Prostate gland (tissue), 2 donors: ENCODE measurements at places on chromosomes 13 and 19. TPM values are rescaled to one million over a fixed set of nuclear protein-coding genes. Genes with fewer than 3 reads are reported as not detected.
A peak's percentile ranks its signal among the peaks of the same experiment; 100 is the strongest.

The C1QTNF9 gene
- 0.85 TPM for total RNA-seq

The ZNF576 gene
- total RNA-seq: 30.6 TPM

The FGF14 gene
- under 0.01 TPM for total RNA-seq

The HPN gene
- 22.6 TPM for total RNA-seq

The MARK4 gene
- 24.3 TPM for total RNA-seq

The RNF6 gene
- total RNA-seq: 22.4 TPM

The NCCRP1 gene
- total RNA-seq: 1.4 TPM

The ZGLP1 gene
- 5.0 TPM for total RNA-seq

The URAD gene
- total RNA-seq: not detected

The RNF113B gene
- not detected for total RNA-seq

The PEG3 gene
- 6.1 TPM for total RNA-seq

DNA sequence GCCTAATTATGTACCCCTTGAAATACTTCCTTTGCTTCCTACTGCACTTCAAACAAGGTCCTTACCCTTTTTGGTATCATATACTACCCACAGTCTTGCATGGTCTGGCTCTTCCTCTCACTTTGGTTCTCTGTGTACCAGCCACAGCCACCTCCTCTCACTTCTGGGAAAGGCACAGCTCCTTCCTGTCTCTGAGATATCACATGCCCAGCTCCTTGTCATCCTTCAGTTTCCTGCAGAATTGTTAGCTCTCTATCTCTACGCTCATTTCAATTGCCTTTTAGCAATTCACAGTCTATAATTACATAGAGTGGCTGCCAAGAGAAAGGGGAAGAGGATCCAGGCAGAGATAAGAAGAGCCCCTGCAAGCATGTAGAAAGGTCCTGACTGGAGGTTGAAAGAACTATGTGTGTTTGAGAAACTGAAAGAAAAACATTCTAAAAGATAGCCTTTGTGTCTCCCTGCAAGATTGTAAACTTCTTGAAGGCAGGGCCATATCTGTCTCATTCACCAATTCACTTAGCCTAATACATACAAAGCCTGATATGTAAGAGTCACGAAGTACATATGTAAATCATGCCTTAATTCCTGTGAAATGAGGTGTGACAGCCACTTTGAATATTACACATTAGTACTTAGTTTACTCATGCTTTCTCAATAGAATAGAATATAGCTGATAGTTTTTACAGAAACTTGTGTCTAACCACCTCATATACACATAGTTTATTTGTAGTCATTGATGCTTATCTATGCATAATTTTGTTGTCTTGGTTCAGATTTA is 933.1 kb downstream of the DIAPH3 start:
- no peak overlapping the region for H3K27ac ChIP-seq
- no peak for DNase-seq
- no peak overlapping the region for H3K4me3 ChIP-seq

- H3K4me3 ChIP-seq: no peak overlapping the region
- H3K27me3 ChIP-seq: no peaks in the 10 kb centered on the region
- DNase-seq: no peak
- no peaks in the 10 kb centered on the region for H3K36me3 ChIP-seq
- peak overlapping the region; percentile 64 for H3K27ac ChIP-seq
- H3K4me1 ChIP-seq: peaks cover 6% of the 10 kb centered on the region
Measured at GRCh38 chr13:24217601-24218281, 57.2 kb downstream of the SPATA13 start.

- H3K4me1 ChIP-seq: no peaks in the 10 kb centered on the region
- no peaks in the 10 kb centered on the region for H3K36me3 ChIP-seq
- no peak overlapping the region for H3K4me3 ChIP-seq
- no peak for DNase-seq
- H3K27ac ChIP-seq: no peak overlapping the region
- no peaks in the 10 kb centered on the region for H3K27me3 ChIP-seq
Measured at GRCh38 chr13:29328501-29328900, 267.0 kb downstream of the SLC7A1 start.

GRCh38 chr13:82963226-82964099 is 918.8 kb downstream of the SLITRK1 start:
- no peaks in the 10 kb centered on the region for H3K36me3 ChIP-seq
- H3K27ac ChIP-seq: no peak overlapping the region
- DNase-seq: no peak
- H3K4me3 ChIP-seq: no peak overlapping the region
- H3K27me3 ChIP-seq: no peaks in the 10 kb centered on the region
- peaks cover 2% of the 10 kb centered on the region for H3K4me1 ChIP-seq

- no peak overlapping the region for H3K4me3 ChIP-seq
- no peaks in the 10 kb centered on the region for H3K4me1 ChIP-seq
- H3K27me3 ChIP-seq: peaks cover 85% of the 10 kb centered on the region
- H3K36me3 ChIP-seq: no peaks in the 10 kb centered on the region
- no peak overlapping the region for H3K27ac ChIP-seq
Measured at GRCh38 chr13:99986741-99987140, 5.2 kb downstream of the ZIC2 start.

GRCh38 chr19:51743405-51743804 is 8.3 kb downstream of the FPR1 start:
- H3K27ac ChIP-seq: no peak overlapping the region
- H3K4me3 ChIP-seq: no peak overlapping the region

GRCh38 chr19:2337329-2337707 is 8.8 kb downstream of the SPPL2B start:
- no peaks in the 10 kb centered on the region for H3K36me3 ChIP-seq
- H3K27me3 ChIP-seq: no peaks in the 10 kb centered on the region
- no peak overlapping the region for H3K27ac ChIP-seq
- peaks cover 4% of the 10 kb centered on the region for H3K4me1 ChIP-seq

DNA sequence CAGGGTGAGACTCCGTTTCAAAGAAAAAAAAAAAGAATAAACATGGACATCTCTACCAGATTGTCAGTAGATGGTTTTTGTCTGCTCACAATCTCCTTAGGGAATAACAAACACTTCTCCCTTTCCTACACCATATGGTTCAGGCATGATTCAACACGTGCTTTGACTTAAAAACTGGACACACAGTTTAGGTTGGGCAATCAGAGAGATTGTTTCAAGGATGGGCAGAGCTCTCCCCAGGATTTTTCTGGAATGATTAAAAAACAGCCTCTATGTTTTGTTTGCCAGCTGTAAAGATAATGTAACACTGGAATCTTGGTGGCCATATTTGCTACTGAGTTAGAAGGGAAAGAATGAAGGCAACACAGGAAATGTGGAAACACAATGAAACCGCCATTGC is 150.1 kb upstream of the TSC22D1 start:
- H3K4me1 ChIP-seq: no peaks in the 10 kb centered on the region
- no peaks in the 10 kb centered on the region for H3K27me3 ChIP-seq
- DNase-seq: no peak
- no peak overlapping the region for H3K27ac ChIP-seq

- peak overlapping the region; percentile 42 for H3K27ac ChIP-seq
- H3K4me1 ChIP-seq: peaks cover 2% of the 10 kb centered on the region
- peak; percentile 87 for DNase-seq
Measured at GRCh38 chr13:30108913-30109237, 198.5 kb downstream of the KATNAL1 start.

- H3K27ac ChIP-seq: no peak overlapping the region
- DNase-seq: no peak
- no peaks in the 10 kb centered on the region for H3K4me1 ChIP-seq
- peaks cover 2% of the 10 kb centered on the region for H3K27me3 ChIP-seq
- H3K36me3 ChIP-seq: no peaks in the 10 kb centered on the region
Measured at GRCh38 chr19:46630586-46631205, 5.3 kb downstream of the GNG8 start.

DNA sequence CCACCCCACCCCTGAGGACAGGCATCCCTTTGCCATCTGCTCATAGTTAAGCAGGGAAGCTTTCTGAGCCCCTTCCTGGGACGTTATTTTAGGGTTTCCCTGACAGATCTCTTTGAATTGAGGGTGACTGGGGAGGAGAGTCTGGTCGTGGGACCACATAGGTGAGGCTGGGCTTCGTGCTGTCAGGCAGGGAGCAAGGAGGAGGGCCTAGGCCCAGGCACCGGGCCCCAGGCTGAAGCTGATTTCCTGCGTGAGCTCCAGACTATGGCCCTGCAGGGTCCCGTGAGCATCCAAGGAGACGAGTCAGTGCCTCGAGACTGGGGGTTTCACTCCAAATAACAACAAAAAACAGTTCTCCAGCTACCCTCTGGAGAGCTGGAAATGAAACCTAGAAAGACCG is 60.4 kb downstream of the MYO9B start:
- no peaks in the 10 kb centered on the region for H3K27me3 ChIP-seq
- H3K27ac ChIP-seq: peak overlapping the region; percentile 89
- no peak for DNase-seq
- no peak overlapping the region for H3K4me3 ChIP-seq
- no peaks in the 10 kb centered on the region for H3K36me3 ChIP-seq

DNA sequence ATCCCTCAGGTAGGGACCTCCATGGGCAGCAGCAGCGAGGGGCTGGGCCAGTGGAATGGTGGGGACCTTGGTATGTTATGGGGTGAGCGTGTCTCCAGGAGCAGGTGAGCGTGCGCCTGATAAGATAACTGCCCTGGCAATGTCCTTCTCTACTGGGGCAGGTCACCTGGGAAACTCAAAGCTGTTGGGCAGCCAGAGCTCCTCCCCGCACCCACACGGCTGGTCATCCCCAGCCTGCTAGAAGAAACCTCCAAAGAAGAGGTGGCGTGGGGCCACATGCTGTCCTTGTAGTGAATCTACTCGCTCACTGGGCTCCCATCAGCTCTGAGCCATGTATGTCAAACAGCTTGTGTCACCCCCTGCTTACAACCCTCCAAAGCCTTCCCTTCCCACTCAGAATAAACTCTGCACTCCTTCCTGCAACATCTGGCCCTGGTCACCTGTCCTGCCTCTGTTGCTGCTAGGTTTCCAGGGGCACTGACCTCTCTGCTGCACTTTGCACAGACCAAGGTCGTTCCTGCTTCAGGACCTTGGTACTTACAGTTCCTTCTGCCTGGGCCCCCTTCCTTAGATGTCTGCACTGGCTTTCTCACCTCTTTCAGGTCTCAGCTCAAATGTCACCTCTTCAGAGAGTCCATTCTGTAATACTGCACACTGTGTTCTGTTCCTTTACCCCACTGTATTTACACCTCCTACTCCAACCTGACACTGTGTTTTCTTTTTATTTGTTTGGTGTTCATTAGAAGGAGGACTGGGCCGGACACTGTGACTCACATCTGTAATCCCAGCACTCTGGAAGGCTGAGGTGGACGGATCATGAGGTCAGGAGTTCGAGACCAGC is 1.8 kb upstream of the ATP4A start:
- H3K27ac ChIP-seq: no peak overlapping the region
- H3K27me3 ChIP-seq: peaks cover 4% of the 10 kb centered on the region
- no peaks in the 10 kb centered on the region for H3K4me1 ChIP-seq

- no peaks in the 10 kb centered on the region for H3K27me3 ChIP-seq
- no peak for DNase-seq
- no peaks in the 10 kb centered on the region for H3K4me1 ChIP-seq
- H3K36me3 ChIP-seq: no peaks in the 10 kb centered on the region
- H3K27ac ChIP-seq: peak overlapping the region; percentile 13
- H3K4me3 ChIP-seq: no peak overlapping the region
Measured at GRCh38 chr13:111239764-111240670, 80.4 kb upstream of the TEX29 start.

DNA sequence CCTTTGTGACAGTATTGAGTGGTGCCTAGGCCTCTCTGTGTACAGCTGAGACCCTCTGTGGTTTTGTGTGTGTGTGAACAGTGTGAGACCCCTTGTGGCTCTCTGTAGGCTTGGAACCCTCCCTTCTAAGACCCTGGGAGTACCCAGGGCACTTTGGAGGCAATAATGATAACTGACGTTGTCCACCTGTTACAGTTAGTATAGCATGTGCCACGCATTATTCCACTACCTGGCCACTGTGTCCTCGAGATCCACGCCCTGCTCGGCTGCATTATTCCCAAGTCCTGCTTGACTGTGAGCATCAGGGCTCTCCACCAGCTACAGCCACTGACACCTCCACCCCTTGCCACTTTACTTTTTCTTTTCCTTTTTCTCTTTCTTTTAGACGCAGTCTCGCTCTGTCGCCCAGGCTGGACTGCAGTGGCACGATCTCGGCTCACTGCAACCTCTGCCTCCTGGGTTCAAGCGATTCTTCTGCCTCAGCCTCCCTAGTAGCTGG is 2.0 kb downstream of the GRAMD1A start:
- no peak for DNase-seq
- H3K27me3 ChIP-seq: no peaks in the 10 kb centered on the region
- no peak overlapping the region for H3K4me3 ChIP-seq
- H3K4me1 ChIP-seq: peaks cover 25% of the 10 kb centered on the region
- H3K36me3 ChIP-seq: no peaks in the 10 kb centered on the region

DNA sequence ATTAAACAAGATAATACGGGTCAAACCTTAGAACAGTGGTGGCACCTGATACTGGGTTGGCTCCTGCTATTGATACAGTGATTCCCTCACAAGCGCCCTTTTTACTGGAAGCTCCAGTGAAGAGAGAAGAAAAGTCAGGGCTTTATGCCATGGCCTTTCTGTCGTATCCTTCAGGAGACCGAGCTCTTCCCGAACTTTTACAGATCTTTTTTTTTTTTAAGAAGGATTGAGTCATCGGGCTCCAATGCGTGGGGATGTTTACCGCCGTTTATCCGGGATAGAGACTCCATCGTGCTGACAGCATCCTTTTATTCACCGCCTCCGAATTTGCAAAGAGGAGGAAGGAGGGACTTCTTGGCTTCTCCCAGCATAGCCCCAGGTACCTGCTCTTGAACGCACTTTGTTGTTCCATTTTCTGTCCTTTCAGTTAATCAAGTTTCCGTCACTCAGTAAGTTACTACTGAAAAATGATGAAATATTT is 574 bp downstream of the ZNF227 start:
- peak; percentile 7 for DNase-seq
- H3K27me3 ChIP-seq: no peaks in the 10 kb centered on the region
- peak overlapping the region; percentile 69 for H3K4me3 ChIP-seq

DNA sequence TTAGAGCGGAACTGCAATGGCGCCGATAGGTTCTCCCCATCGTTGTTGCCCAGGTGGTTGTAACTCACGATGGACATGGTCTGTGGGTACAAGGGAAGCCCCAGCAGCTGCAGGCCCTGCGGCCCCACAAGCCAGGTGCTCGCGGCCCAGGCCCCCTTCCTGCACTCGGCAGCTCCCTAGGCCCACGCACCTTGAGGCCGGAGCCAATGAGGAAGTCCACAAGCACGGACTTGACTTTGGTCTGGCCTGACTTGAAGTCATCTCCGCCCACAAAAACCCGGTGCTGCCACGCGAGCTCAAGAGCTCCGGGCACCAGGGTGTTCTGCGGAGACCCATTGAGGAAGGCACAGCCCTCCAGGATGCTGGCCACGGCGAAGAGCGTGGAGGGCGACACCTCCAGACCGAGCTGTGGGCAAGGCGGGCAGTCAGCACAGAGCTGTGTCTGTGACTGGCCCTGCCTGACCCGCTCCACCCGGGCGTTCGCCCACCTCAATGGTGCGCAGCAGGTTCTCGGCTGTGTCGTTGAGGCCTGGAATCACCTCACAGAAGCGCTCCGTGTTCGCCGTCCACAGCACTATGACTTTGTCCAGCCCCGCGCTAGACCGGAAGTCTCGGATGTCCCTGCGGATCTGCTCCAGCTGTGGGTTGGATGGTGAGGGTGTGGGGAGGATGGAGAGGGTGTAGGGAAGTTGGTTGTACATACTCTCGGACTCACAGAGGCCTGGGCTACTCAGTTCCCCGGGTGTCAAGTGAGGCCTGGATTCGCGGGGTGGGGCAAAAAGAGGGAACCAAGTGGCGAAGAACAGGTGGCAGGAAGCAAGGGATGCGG is 1.9 kb downstream of the ISYNA1 start:
- no peak overlapping the region for H3K27ac ChIP-seq
- no peaks in the 10 kb centered on the region for H3K36me3 ChIP-seq
- H3K4me3 ChIP-seq: no peak overlapping the region
- DNase-seq: no peak
